Sigmoid colon (tissue), 7 donors: ENCODE measurements at places on chromosomes 7 and 10. TPM values are rescaled to one million over a fixed set of nuclear protein-coding genes. Genes with fewer than 3 reads are reported as not detected.

PTN gene
- total RNA-seq, result 31.0 TPM

HABP2 gene
- not detected for total RNA-seq

- peaks cover 5% of the 10 kb centered on the region for H3K27me3 ChIP-seq
- H3K36me3 ChIP-seq, result no peaks in the 10 kb centered on the region
- H3K27ac ChIP-seq, result no peak overlapping the region
Observed at GRCh38 chr10:114408968-114409444, 4.7 kb upstream of the AFAP1L2 start.

ST8SIA6 gene
- 0.66 TPM for total RNA-seq

DNA sequence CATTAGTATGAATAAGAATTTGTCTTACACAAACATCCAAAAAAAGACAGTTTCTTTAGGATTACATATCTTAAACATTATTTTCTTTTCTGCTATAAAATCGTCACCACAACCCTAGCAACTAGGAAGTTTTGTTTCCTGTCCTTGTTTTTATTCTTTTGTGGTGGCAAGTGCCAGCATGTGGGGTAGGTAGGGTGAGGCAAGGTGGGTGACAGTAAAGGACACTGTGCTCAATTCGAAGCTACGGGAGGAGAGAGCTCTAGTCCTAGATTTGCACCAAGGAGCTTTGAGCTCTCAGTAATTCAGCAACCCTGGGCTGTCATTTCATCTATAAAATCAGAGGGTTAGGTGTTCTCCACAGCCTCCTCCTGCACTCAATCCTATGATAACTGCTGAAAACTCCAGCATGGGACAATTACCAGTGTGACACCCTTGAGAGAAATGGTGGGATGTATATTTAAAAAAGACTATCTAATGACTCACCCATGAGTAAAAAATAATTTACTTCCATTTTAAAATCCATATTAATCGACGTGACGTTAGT lies 187.1 kb downstream of the FAM107B start:
- no peak overlapping the region for H3K4me3 ChIP-seq
- no peaks in the 10 kb centered on the region for H3K4me1 ChIP-seq
- no peaks in the 10 kb centered on the region for H3K27me3 ChIP-seq
- no peak for DNase-seq
- H3K27ac ChIP-seq, result no peak overlapping the region
- no peaks in the 10 kb centered on the region for H3K36me3 ChIP-seq

- no peak for DNase-seq
- H3K36me3 ChIP-seq, result no peaks in the 10 kb centered on the region
- no peak overlapping the region for H3K27ac ChIP-seq
- peaks cover 4% of the 10 kb centered on the region for H3K4me1 ChIP-seq
- no peak overlapping the region for H3K4me3 ChIP-seq
Observed at GRCh38 chr7:79506481-79506880, 53.0 kb upstream of the MAGI2 start.

DNA sequence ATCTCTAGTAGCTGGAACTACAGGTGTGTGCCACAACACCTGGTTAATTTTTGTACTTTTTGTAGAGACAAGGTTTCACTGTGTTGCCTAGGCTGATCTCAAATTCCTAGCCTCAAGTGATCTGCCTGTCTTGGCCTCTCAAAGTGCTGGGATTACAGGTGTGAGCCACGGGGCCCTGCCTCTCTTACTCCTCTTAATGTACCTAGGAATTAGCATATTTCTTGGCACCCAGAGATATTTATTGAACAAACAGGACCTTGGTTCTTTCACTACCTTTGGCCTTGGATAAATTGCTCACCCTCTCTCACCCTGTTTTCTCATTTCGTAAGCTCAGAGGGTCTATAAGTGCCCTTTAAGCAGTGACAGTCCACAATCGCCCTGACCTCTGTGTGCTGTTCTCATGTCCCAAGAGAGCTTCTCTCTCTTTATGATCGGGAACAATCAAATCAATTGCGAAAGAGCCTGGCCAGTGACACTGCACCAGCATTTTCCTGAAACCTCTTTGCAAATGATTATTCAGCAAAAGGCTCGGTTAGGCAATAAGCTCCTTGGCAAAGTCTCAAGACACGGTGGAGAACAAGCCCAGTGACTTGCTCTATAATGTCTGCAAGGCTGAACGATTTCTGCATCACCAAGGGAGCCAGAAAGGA lies 117.7 kb downstream of the APBB1IP start:
- no peak overlapping the region for H3K4me3 ChIP-seq
- no peak overlapping the region for H3K27ac ChIP-seq
- H3K27me3 ChIP-seq, result peaks cover 6% of the 10 kb centered on the region

ZC3HAV1L gene
- 11.8 TPM for total RNA-seq

PTPN20 gene
- total RNA-seq, result not detected

DNA sequence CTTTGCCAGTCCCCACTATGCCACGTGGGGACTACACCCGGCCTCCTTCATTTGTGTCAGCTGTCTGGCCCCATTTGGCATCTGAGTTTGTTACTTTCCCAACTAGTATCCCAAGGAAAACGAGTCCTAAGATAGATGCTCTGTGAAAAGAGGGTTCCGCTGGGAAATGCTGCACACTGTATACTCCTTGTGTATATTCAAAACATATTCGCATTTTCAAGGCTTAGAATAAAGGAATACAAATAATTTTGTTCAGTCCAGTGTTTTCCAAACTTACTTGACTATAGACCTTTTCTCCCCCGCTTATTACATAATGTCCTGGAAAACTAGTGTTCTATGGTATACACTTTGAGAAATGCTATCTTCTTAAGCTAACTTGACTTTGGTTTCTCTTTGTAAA lies 167.8 kb upstream of the IMMP2L start:
- H3K36me3 ChIP-seq, result no peaks in the 10 kb centered on the region
- no peaks in the 10 kb centered on the region for H3K27me3 ChIP-seq
- no peak overlapping the region for H3K4me3 ChIP-seq
- no peak for DNase-seq

KIAA1549 gene
- 3.0 TPM for total RNA-seq

- H3K4me1 ChIP-seq, result peaks cover 100% of the 10 kb centered on the region
- no peaks in the 10 kb centered on the region for H3K27me3 ChIP-seq
- H3K36me3 ChIP-seq, result no peaks in the 10 kb centered on the region
- peak overlapping the region; percentile 67 for H3K27ac ChIP-seq
Observed at GRCh38 chr10:79079490-79080355, 11.0 kb downstream of the ZMIZ1 start.

MSANTD7 gene
- 5.1 TPM for total RNA-seq
